Fibroblast of pulmonary artery (primary cell): ENCODE measurements at places on chromosomes 7 and 10.
A peak's percentile ranks its signal among the peaks of the same experiment; 100 is the strongest.

- no peak for DNase-seq
Measured at GRCh38 chr7:139875821-139876241, 46.8 kb downstream of the TBXAS1 start.

DNA sequence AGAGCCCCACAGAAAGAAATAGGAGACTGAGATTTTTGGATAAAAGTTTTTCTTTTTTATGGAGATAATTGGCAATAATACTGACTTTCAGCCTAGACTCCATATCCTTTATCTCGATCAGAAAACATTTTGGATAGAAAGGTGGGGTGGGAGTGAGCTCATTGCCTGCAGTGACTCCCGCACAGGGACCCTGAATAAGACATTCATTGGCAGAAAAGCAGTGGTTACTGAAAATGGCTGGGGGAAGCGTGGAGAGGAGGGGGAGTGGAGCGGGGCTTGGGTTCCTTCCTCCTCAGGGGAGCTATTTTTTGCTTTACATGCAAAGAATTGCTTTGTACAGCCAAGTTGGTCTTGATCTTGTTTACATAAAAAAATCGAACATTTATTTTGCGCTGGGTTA, 90.4 kb upstream of the BMPER start:
- no peak for DNase-seq

DNA sequence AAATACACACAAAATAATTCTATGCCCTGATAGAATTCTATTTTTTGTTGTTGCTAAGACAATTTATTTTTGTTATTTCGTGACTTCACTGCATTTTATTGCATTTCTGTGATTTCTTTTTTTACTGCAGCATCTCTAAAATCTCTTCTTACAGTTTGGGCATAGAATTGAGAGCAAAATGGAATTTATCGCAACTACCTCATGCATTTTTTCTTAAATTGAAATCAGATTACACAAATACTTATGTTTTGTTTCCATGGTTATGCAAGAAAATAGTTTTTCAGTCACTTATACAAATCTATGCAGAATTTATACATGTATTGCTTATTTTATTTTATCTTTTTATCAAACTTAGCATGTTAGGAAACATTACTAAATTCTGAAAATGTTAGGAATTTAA, 781.8 kb upstream of the LRRTM3 start:
- DNase-seq, result no peak

- no peak for DNase-seq
Measured at GRCh38 chr10:124377101-124377500, 41.6 kb downstream of the OAT start.

DNA sequence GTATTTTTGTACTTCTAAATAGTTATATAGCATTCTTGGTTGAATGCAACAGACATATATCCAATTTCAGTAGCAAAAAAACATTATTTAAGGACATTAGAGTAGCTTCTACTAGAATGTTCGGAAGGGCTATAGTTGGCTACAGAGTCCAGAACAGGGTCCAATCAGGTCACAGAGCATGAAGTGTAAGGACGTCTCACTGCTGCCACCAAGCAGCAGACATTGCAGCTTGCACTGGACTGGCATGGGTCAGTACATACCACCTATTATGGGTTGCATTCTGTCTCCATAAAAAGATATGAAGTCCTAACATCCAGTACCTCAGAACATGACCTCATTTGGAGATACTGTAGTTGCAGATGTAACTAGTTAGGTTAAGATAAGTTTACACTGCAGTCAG, 87.3 kb downstream of the LHFPL3 start:
- DNase-seq, result no peak

DNA sequence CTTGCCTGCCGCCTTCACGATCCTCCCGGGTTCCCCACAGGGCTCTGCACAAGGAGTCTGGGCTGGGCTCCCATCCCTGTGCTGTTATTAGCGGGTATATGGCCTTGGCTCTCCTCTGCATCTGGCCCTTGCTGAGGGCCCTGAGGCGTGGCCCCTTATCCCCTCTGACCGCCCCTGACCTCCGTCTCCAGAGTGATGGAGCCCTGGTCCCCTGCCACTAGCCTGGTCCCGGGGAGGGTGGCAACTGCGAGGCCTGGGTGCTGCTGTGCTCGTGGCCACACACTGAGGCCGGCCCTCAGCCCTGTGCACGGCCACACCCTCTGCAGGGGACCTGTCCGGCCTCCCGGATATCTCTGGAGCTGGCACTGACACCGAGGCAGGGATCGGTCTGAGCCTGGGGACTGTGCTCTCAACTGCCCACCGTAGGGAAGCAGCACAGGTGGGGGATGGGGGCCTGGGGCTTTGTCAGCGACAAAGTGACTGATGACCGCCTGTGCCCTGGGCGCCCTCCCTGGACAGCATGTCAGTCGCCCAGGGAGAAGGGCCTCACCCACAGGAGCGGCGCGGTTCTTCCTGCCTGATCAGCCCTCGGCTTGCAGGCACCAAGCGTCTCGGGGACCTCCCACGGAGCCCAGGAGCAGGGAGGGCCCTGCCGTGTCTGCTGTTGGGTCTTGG, 72.4 kb downstream of the NKX6-2 start:
- DNase-seq, result no peak

DNA sequence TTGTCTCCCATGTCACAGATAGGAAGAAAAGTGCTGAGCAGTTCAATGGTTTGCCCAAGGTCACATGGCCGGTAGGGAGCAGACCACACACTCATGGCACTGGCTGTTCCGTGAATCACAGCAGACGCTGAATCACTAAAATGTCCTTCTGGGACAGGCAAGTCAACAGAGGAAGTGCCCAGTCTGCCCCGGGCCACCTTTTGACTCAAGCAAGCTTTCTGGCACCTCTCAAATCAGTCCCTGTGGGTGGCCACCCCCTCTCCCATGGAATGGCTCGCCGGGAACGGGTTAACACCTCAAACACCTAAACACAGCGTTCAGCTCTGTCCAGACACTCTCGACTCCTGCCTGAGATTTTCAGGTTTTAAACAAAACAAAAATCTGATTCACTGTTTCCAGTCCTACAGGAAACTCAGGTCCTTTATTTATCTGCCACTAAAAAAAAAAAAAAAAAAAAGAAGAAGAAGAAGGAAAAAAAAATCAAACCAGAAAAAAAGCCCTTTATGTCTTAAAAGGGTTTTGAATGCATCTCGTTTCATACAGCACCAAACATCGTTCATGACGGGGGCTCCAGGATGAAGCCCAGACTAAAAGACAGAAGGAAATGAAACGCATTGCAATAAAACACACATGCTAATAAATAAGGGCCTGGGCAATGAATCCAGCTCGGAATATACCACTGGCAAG, 15.5 kb downstream of the CARD11 start:
- DNase-seq, result peak; percentile 56

- DNase-seq, result no peak
Measured at GRCh38 chr10:33398796-33399195, 64.3 kb upstream of the NRP1 start.

DNA sequence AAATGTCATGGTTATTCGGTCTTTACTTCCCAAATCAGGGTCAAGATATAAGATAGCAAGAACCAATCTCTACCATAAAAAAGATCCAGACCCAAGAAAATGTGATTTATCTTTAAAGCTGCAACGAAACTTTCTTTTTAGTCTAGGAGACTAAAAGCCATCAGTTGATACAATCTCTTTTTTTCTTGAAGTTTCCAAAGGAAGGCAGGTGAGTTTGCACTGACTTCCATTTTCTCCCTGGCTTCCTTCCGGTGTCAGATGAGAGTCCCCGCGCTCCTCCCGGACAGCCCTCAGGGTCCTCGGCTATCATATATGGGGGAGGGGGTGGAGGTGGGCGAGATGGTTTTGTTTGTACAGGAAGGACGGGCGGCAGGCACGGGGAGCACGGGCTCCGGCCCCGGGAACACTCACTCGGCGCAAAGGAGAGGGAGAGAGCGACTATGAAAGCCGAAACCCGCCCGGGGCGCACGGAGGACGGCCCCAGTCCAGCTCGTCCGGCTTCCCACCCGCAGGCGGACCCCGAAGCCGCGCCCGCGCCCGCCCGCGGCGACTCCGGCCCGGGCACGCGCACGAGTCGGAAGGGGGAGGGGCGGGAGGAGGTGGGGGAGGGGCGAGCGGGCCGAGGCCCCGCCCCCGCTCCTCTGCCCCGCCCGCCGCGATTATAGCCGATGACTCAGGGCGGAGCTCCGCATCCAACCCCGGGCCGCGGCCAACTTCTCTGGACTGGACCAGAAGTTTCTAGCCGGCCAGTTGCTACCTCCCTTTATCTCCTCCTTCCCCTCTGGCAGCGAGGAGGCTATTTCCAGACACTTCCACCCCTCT, at the start of gene BAG3:
Gene BAG3, plus strand, starts transcription at position 689 of the 822 bp plus-strand sequence. CDS start 296 bp downstream, outside the sequence.
- DNase-seq, result peak; percentile 95

GRCh38 chr7:99860281-99861127, 16.3 kb downstream of the OR2AE1 start:
- peak; percentile 32 for DNase-seq

GRCh38 chr10:46550795-46551700, 5.4 kb downstream of the GPRIN2 start:
- DNase-seq, result no peak

- DNase-seq, result no peak
Measured at GRCh38 chr7:24862461-24862860, 105.2 kb upstream of the GSDME start.

DNA sequence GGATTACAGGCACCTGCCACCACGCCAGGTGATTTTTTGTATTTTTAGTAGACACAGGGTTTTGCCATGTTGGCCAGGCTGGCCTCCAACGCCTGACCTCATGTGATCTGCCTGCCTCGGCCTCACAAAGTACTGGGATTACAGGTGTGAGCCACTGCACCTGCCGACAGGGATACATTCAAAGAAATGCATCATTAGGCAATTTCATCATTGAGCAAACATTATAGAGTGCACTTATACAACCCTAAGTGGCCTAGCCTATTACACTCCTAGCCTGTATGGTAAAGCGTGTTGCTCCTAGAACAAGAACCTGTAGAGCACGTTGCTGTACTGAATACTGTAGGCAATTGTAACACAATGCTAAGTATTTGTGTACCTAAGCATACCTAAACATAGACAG, 350.3 kb downstream of the GALNT17 start:
- no peak for DNase-seq

DNA sequence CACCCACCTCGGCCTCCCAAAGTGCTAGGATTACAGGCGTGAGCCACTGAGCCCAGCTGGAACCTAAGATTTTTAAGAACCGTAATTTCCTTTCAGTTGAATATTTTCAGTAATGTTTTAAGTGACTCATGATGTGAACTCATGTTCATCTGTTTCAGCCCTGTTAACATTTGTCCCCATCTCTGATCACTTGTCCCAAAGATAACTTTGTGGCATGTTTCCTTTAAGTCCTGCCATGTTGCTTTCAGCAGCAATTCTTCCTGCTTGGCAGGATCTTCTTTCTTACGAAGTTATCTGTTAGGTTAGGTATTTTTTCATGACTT, 19.3 kb downstream of the ZRANB1 start:
- no peak for DNase-seq

DNA sequence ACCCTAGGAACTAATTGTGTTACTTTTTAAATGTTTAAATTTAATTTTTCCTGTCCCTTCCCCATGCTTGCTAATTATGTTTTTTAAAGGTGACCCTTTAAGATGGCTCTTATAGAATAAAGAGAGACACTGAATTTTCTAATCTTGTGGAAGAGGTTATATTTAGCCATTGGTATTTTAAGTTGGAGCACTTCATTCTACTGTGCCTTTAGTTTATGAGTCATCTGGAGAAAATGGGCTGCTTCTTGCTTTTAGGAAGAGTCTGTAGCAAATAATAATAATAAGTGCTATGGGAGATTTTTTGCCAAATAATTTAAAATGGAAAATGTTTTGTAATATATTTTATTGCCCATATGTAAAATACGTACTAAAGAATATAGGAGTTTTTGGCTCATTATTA, 139.7 kb downstream of the ADK start:
- peak; percentile 68 for DNase-seq

DNA sequence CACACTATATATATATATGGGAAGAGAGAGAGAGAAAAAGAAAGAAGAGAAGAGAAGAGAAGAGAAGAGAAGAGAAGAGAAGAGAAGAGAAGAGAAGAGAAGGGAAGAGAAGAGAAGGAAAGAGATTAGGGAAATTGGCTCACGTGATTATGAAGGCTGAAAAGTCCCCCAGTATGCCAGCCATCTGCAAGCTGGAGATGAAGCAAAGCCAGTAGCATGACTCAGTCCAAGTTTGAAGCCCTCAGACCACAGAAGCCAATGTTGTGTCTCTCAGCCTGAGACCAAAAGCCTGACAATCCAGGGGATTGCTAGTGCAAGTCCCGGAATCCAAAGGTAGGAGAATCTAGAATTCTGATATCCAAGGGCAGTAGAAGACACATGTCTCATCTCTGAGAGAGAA, 206.3 kb upstream of the PRSS1 start:
- DNase-seq, result peak; percentile 29

DNA sequence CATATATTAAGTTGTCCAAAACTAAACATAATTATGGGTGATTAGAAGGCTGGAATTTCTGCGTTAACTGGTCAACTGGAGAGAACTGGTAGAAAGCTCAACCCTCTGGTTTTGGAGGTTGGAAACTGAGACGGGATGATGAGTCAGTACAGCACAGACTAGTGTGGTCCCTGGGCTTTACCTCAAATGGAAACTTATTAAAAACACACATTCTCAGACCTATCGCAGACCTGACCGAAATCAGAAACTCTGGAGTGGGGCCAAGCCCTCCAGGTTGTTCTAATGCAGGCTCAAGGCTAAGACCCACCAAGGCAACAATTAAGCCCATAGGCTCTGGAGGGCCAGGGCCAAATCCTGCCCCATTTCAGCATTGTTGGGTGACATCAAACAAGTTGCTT, 136.9 kb downstream of the KCNMA1 start:
- no peak for DNase-seq

DNA sequence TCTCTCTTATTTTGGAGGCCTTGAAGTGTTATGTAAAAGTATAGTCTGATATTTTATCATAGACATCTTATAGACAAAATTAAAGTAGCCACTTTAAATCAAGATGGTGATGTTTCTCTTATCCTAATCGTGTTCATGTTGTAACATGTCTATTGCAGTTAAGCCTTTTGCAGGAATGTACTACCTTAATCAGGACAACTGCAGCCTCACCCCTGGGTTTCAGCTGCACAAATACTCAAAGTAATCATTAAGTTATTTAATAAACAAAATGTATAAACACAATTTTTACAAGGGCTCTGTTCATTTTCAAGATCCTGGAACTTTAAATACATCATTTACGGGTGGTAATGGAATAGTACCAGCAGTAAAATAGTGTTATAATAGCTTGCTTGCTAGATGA, 14.4 kb upstream of the KIF5B start:
- DNase-seq, result no peak

GRCh38 chr7:20964281-20964918, 177.7 kb upstream of the SP8 start:
- DNase-seq, result no peak
